Aorta (tissue), 5 donors: ENCODE measurements at places on chromosomes 11 and 22.

DNA sequence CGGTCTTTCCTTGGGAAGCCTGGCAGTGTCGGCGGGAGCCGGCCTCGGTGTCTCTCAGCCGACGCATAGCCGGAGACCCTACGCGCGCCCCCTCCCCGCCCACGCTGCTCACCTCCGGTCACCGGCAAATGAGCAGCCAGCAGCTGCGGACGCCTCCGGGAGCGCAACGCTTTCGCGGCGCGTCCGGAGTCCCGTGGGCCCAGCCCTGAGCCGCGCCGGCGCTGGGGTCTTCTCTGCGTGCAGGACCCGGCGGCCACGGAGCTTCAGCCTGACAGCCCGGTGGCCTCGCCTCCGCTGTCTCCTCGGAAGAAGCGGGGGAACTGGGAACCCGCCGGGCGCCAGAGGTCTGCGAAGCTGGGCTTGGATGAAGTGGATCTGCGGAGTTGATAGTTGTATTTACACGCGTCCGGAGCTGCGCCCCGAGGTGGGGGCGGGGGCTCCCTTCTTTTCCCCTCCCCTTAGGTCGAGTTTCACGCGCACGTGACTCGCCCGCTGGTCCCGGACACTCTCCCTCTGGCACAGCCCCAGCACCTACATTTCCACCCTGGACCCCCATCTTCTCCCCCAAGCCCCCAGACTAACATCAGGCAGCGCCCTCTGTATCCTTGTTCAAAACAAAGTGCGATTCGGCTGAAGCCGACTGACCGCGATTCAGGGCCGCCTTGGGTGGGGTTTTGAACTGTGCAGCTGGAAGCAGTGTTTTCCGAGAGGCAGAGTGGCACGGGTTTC, at the start of gene SLC43A1:
SLC43A1 (minus strand) TSS at position 371 of the 729 bp plus-strand sequence. CDS start 1,591 bp downstream, outside the sequence.
- DNase-seq: peak; percentile 87

DNA sequence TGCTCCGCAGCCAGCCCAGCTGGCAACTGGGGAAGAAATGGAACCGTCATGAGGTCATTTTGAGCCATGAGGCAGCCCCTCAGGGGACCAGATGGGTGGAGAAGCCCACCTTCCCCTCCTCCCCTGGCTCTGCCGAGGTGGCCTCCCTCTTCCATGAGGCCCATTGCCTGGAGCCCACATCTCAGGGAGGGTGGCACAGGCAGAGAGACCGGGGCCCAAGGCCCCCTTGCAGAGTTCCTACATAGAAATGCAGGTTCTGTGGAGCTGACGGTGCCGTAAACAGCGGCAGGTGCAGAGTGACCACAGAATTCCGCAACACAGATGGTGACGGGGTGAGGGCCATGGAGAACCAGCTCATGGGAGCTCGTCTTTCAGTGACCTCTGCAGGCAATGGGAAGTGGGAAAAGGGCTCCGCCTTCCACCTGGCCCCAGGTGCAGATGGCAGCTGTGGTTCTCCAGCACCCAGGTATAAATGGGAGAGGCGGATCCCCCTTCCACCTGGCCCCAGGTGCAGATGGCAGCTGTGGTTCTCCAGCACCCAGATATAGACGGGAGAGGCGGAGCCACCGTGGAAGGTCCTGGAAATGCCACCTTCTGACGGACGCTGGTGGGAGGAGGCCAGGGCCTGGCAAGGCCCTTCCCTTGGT, 765.4 kb downstream of the BRD1 start:
- DNase-seq: no peak

- peak; percentile 91 for DNase-seq
These were observed 5.2 kb downstream of the TMEM134 start for GRCh38 chr11:67463680-67464410.

DNA sequence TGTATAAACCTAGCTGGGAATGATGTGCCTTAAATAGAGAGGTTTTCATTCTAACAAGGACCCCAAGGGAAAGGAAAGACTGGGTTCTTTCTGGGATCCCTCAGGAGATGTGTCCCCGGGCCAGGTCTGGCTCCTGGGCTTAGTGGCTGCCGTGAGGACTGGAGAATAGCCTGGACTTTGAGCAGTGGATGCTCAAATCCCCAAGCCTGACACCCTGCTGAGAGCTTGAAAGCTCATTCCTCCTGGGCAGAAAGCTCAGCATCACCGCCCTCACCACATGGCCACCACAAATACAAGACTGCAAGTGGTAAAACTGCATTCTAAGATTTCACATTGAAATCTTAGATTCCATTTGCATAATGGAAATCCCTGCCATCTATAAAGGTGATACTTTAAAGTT, 79.4 kb upstream of the NARS2 start:
- DNase-seq: no peak

DNA sequence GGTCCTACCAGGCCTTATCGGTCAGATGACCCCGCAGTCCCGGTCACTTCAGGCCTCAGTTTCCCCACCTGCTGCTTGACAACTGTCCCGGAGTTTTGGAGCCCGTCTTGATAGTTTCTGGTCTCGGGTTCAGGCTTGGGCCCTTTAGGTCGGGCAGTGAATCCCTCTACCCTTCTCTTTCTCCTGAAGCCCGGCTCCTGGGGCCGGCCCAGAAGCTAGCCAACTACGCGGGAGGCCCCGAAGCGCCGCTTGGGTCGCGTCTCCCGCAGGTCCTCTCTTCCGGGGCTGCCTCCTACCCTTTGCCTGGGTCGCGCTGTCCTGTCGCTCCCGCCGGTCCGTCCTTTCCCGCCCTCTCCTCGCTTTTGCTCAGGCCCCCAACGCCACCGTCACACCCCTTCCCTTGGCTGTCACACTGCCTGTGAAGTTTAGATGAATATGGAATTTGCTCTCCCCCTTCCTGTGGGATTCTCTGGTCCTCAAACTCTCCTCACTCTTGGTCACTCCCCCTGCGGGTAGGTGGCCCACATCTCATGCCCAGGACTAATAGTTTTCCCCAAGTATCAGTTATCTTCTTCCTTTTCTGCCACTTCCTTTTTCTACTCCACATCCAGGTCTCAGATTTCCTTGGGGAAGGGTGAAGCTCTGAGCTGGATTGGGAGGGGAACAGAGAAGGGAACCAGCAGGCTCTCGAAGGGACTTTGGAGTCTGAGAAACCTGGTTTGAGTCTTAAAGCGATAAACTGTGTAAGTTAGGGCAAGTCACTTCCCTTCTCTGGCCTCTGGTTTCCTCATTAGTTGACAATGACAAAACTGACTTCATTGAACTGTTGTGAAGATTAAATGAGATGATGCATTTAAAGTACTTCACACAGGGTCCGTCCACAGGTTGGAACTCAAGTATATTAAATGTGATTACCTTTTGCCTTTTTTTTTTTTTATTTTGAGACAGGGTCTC, 790 bp downstream of the RAB1B start:
- DNase-seq: no peak

GRCh38 chr11:9643751-9644150, 20.1 kb upstream of the SWAP70 start:
- no peak for DNase-seq

- peak; percentile 97 for DNase-seq
These were observed at the start of gene TIMM10 for GRCh38 chr11:57530596-57531507. TSS of gene TIMM10 (minus strand) at chr11:57530754. CDS start at chr11:57530189, 565 bp downstream.

DNA sequence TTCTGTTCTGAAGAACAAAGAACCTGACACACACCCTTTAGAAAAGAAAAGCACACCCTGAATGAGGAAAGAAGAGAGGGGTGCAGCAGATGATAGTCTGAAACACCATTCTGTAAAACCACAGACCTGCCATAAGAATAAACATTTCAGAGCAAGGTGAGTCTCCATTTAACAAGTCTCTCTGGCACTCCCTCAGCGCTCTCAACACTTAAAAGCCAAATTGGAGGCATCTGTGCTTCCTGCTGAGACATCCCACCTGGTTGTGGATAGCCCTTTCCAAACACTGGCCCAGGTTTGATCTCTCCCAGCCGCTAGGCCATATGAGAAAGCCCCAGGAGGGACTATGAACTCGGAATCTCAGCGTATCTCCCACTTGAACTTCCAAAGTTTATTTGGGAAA, 36.3 kb downstream of the ETS1 start:
- no peak for DNase-seq

DNA sequence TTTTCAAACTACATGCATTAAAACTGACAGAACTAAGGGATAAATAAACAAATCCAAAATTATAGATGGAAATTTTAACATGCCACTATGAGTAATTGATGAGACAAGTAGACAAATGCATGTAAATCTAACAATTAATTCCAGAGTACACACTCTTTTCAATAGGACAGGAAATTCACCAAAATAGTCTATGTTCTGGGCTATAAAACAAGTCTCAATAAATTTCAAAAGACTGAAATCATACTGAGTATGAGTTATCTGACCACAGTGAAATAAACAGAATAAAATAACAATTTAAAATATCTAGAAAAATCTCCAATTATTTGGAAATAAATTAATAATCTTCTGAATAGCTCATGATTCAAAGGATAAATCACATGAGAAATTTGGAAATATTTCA, 38.5 kb upstream of the ME3 start:
- DNase-seq: no peak

DNA sequence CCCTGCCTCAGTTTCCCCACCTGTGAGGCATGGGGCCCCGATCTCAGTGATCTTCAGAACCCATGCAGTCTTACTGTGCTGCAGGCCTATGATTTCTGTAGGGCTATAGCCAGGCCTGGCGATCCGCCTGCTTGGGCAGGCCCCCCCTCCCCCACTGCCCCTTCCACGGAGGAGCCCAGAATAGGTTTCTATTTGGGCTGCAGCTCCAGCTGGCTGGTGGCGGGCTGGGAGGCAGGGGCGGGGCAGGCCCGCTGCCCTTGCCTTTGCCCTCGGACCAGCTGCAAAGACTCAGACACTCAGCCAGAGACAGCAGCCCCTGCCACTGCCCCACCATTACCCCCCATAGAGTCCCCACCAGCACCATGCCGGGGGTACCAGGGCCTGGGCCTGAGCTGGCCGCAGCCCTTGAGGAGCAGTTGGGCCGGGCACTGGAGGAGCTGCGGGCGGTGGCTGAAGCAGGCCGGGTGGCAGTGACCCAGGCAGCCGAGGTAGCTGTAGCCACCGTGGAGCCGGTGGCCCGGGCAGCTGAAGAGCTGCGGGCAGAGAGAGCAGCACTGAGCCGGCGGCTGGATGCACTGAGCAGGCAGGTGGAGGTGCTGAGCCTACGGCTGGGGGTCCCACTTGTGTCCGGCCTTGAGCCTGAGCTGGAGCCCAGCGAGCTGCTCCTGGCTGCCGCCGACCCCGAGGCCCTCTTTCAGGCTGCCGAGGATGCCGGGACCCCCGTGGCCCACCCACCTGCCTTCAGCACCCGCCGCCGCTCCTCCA, 12.2 kb downstream of the SMTN start:
- DNase-seq: peak; percentile 88

- no peak for DNase-seq
These were observed 46.3 kb upstream of the ALKBH3 start for GRCh38 chr11:43834286-43834685.

DNA sequence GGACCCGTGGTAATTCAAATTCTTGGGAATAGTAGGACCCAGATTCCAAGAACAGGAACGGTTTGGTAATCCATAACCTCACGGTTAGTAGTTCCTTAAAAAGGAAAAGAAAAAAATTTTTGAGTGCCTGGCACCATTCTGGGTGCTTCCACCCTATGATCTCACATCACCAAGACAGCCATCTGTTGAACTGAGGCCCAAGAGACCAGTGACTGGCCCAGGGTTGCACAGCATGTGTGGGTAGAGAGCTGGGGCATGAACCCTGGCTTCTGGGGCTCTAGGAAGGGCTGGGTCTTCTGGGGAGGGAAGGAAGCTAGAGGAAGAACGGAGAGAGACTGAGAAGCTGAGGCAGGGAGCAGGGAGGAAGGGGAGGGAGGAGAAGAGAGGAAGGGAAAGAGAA, 4.7 kb upstream of the SPI1 start:
- DNase-seq: no peak

DNA sequence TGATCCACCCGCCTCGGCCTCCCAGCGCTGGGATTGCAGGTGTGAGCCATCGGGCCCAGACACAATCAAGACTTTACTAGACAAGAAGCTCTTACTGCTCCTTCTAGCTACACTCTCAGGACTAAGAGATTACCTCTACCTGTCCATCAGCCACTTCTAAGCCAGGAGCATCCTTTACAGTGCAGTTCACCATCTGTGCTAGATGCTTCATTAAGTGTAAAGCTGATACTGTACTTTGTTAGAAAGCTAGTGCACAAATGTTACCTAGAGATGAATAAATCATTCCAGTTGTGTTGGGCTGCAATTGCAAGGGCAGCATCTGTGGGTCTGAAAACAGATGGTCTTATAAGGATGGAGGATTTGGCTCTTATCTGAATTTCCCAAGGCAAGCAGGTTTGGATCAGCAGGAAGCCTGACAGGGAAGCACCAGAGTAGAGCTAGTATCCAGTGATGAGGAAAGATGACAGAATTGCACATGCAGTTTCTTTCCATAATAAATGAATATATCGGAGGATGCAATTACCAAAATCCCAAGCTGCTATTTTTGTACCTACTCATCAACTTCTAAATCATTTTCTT, 58.3 kb downstream of the FAM168A start:
- DNase-seq: no peak

GRCh38 chr11:74654976-74655375, 62.6 kb downstream of the POLD3 start:
- DNase-seq: no peak

- no peak for DNase-seq
These were observed 32.3 kb upstream of the TECTA start for GRCh38 chr11:121068787-121069186.

GRCh38 chr11:120579611-120580031, 68.1 kb downstream of the GRIK4 start:
- no peak for DNase-seq

DNA sequence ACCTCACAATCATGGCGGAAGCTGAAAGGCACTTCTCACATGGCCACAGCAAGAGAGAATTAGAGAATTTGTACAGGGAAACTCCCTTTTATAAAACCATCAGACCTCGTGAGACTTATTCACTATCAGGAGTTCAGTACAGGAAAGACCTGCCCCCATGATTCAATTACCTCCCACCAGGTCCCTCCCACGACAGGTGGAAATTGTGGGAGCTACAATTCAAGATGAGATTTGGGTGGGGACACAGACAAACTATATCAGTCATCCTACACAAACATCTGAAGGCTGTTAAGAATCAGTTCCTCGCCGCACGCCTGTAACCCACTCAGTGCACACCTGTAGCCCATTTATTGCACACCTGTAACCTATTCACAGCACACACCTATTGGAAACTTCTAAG, 39.8 kb downstream of the CHST1 start:
- no peak for DNase-seq
